AG09309 (cell line): ENCODE measurements at places on chromosomes 4 and X.

GRCh38 chr4:139761461-139761860, 95.8 kb downstream of the MGST2 start:
- DNase-seq = no peak

GRCh38 chr4:130576218-130576617, 1480.3 kb downstream of the C4orf33 start:
- DNase-seq = no peak

GRCh38 chrX:14753441-14753840, 119.4 kb downstream of the FANCB start:
- DNase-seq = no peak

GRCh38 chr4:80922941-80923340, 107.6 kb upstream of the BMP3 start:
- DNase-seq = no peak

GRCh38 chr4:81905971-81906370, 434.3 kb upstream of the RASGEF1B start:
- no peak for DNase-seq

GRCh38 chrX:810186-810585, 179.6 kb downstream of the SHOX start:
- no peak for DNase-seq
